ENCODE measurements at places on chromosomes 11 and 22. TPM values are rescaled to one million over a fixed set of nuclear protein-coding genes. Genes with fewer than 3 reads are reported as not detected.

DNA sequence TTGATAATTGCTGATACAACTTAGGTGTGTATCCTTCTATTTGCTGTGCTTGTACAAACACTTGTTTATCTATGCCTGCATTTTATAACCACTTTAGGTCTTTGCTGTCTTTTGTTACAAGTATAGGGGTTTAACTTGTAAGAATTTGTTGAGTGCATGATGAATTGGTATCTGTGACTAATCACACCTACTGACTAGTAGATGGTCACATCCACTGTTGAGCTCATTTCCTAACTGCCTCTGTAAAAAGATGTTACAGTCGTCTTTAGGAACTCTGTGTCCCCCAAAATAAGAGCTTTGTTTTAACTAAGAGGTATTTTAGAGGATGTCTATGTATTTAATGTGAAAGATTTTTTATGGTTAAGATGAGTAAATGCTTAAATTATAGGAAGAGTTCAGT is 60.5 kb downstream of the HIPK3 start:
- no peaks in the 10 kb centered on the region for H3K36me3 ChIP-seq
- H3K27me3 ChIP-seq: no peaks in the 10 kb centered on the region
- DNase-seq: peak; percentile 69
- H3K4me3 ChIP-seq: no peak overlapping the region
- H3K4me1 ChIP-seq: peaks cover 7% of the 10 kb centered on the region

DNA sequence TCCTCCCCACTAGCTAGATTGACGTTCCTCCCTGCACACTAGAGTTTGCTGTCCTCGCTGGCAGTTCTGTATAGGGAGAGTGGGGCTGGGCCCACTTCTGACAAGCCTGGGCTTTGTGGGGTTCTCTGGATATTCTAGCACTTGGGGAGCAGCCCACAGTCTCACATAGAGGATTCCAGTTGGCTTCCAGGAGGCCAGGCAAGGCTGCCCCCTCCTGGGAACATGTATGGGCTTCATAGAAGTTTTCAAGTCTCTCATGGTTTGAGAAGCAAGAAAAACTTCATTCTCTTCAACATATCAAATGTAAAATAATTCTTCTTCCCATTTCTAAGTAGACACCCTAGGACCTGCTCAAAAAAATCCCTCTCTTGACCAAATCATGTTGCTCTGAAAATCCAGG is 87.5 kb downstream of the NAV2 start:
- no peaks in the 10 kb centered on the region for H3K27me3 ChIP-seq
- H3K4me1 ChIP-seq: no peaks in the 10 kb centered on the region
- no peak overlapping the region for H3K27ac ChIP-seq
- peaks cover 2% of the 10 kb centered on the region for H3K36me3 ChIP-seq
- no peak overlapping the region for H3K4me3 ChIP-seq

- DNase-seq: no peak
- H3K36me3 ChIP-seq: no peaks in the 10 kb centered on the region
- peaks cover 4% of the 10 kb centered on the region for H3K4me1 ChIP-seq
Measured at GRCh38 chr11:79269611-79270307, 171.1 kb downstream of the TENM4 start.

GRCh38 chr11:65071907-65072630 is 11.8 kb downstream of the CDCA5 start:
- no peaks in the 10 kb centered on the region for H3K36me3 ChIP-seq
- no peak overlapping the region for H3K27ac ChIP-seq
- H3K27me3 ChIP-seq: no peaks in the 10 kb centered on the region
- H3K4me3 ChIP-seq: no peak overlapping the region

DNA sequence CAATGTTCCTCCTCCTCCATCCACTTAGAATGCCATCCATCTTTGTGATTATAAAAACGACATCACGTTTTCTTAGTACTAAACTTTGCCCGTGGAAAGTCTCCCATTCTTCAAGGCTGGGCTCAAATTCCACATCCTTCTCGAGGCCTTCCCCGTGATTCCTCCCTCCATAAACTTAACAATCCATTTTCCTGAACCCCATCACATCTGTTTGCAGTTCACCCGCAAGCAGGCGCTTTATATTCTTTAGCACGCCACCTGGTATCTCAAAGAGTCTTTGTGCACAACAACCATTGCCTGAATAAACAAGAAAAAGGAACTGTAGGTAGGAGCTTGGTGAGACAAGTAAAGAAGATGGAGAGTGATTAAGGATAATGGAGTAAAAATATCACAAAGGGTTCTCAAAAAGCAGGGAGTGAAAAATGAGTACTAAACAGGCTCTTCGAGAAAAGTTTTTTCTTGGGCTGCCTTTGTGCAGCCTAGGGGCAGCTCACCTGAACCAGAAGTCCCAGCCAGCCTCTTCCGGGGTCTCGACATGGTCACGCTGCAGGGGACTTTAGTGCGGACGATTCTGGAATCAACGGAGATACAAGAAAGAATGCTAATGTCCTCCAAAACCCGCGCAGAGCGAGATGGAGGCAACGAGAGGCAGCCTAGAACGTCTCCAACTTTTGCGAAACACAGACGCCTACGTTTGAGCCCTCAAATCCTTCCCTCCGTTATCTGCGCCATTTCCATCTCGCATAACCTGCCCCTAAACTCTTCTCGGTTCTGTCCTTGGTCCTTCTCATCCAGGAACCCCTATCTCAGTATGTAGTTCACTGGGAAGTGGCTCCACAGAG is 585 bp downstream of the THYN1 start:
- no peak for DNase-seq
- H3K27ac ChIP-seq: peak overlapping the region; percentile 70

- no peaks in the 10 kb centered on the region for H3K27me3 ChIP-seq
- peaks cover 2% of the 10 kb centered on the region for H3K4me1 ChIP-seq
- H3K27ac ChIP-seq: no peak overlapping the region
- no peaks in the 10 kb centered on the region for H3K36me3 ChIP-seq
- DNase-seq: no peak
Measured at GRCh38 chr11:78428266-78428636, 10.6 kb upstream of the GAB2 start.

DNA sequence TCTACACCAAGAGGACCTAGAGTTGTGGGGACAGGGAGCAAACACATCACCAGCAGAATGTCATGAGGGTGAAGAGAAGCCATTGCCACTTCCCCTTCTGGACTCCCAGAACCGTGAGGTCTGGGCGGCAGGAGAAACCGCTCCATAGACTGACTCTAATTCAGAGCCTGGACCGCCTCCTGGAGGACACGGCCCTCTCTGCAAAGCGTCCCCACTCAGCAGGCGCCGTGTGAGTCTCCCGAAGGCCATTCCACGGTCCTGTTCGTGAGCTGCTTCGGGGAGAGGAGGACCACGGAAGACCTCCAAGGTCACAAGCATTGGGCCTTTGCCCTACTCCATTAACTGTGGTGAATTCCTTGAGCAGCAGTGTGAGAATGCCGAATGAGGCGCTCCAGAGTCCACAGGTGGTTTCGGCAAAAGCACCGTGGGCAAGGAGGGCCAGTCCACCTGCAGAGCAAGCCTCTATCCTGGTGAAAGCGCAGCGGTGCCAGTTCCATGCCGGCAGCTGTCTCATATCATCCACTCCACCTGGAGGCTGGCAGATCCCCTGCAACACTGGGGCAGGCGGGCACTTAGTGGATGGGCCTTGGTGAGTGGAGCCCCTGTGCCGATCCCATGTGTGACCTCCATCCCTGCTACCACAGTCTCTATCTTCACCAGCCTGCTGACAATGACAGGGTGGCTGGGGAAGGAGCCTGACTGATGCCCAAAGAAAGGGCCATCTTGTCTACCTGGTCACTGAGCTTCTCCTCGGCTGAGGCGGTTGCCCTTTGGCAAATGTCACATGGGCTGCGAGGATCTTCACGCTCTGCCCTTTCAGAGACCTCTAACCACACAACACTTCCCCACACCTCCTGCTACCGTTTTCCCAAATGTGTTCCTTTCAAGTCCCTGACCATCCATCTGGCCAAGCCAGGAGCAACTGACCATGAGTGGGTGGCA is 7.5 kb downstream of the C11orf21 start:
- no peaks in the 10 kb centered on the region for H3K27me3 ChIP-seq
- no peak for DNase-seq
- H3K4me1 ChIP-seq: no peaks in the 10 kb centered on the region
- H3K36me3 ChIP-seq: no peaks in the 10 kb centered on the region

DNA sequence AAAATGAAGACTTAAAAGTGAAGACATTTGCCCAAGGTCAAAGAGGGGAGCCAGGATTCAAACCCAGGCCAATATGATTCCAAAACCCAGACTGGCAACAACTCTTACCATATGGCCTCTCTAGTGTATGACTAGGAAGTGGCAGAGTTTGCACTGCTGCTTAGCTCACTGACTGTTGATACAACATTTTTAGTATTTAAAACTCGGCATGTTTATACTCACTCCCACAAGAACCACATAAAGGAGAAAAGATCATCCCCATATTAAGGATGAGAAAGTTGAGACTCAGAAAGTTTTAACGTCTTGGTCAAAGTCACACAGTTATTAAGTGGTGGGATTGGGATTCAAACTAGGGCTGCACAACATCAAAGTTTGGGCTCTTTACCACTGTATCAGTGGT is 81.7 kb downstream of the CCDC34 start:
- H3K36me3 ChIP-seq: no peaks in the 10 kb centered on the region
- H3K27ac ChIP-seq: no peak overlapping the region
- peaks cover 11% of the 10 kb centered on the region for H3K4me1 ChIP-seq
- peaks cover 5% of the 10 kb centered on the region for H3K27me3 ChIP-seq
- no peak for DNase-seq

- H3K27ac ChIP-seq: no peak overlapping the region
- H3K4me1 ChIP-seq: no peaks in the 10 kb centered on the region
- DNase-seq: peak; percentile 20
- no peaks in the 10 kb centered on the region for H3K36me3 ChIP-seq
- peaks cover 16% of the 10 kb centered on the region for H3K27me3 ChIP-seq
Measured at GRCh38 chr22:43890901-43891331, 897 bp downstream of the PNPLA5 start.

DNA sequence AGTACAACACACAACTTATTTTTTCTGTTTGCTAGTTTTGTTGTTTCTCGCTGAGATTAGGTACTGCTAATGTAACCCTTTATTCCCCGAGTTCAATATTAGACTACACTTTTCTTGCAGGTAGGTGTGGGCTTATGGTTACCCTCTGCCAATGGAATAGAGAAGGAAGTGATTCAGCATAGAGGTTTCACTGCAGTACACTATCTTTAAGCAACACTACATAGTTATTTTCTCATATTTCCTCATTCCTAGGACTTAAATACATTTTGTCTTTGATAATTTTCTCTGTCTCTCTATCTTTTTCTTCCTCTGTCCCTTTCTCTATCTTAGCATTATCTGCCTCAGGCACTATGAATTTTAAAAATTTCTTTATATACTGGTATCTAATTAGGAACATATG is 791.0 kb downstream of the FAM181B start:
- no peak for DNase-seq
- no peak overlapping the region for H3K27ac ChIP-seq
- no peaks in the 10 kb centered on the region for H3K36me3 ChIP-seq
- H3K4me1 ChIP-seq: no peaks in the 10 kb centered on the region
- no peak overlapping the region for H3K4me3 ChIP-seq

DNA sequence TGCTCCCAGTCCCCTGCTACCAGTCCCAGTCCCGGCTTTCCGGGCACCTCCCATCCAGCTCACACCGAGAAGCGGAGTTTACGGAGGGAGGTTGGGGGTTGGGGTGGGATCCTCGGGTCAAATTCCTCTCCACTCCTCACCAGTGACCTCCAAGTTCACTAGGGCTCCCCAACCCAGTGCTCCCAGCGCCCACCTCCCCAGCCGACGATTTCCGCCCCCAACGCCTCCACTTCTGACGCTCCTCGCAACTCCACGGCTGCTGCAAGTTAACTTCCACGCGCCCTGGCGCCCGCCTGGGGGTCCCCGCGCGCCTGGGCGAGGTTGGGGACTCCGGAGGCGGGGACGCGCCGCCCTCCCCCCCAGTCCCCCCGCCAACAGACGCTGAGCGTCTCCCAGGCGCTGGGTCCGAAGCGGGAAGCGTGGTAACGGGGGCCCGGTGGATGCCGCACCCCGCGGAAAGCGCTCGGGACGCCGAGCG is 526 bp downstream of the TPST2 start:
- peaks cover 15% of the 10 kb centered on the region for H3K4me1 ChIP-seq
- DNase-seq: peak; percentile 29
- no peaks in the 10 kb centered on the region for H3K36me3 ChIP-seq
- H3K4me3 ChIP-seq: peak overlapping the region; percentile 70

DNA sequence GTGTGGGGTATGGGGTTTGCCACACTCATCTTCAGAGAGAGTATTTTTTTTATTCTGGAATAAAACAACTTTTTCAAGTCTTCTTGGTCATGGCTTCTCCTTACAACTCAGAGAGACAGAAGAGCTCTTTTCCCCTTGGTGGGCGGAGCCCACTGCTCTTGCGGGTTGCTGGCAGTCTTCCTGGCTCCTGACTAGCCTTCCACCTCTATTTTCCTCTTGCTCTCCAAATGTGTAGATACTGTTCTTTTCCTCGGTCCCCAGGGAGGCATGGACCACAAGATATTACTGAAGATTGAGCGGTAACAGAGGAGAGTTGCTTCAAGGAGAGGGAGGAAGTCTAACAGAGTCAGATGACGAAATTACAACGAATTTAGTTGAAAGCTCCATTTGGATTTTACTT is 210.6 kb downstream of the NTM start:
- no peak overlapping the region for H3K27ac ChIP-seq
- no peaks in the 10 kb centered on the region for H3K27me3 ChIP-seq

- H3K4me3 ChIP-seq: no peak overlapping the region
- no peaks in the 10 kb centered on the region for H3K4me1 ChIP-seq
Measured at GRCh38 chr11:32659672-32660071, 76.0 kb downstream of the EIF3M start.

DNA sequence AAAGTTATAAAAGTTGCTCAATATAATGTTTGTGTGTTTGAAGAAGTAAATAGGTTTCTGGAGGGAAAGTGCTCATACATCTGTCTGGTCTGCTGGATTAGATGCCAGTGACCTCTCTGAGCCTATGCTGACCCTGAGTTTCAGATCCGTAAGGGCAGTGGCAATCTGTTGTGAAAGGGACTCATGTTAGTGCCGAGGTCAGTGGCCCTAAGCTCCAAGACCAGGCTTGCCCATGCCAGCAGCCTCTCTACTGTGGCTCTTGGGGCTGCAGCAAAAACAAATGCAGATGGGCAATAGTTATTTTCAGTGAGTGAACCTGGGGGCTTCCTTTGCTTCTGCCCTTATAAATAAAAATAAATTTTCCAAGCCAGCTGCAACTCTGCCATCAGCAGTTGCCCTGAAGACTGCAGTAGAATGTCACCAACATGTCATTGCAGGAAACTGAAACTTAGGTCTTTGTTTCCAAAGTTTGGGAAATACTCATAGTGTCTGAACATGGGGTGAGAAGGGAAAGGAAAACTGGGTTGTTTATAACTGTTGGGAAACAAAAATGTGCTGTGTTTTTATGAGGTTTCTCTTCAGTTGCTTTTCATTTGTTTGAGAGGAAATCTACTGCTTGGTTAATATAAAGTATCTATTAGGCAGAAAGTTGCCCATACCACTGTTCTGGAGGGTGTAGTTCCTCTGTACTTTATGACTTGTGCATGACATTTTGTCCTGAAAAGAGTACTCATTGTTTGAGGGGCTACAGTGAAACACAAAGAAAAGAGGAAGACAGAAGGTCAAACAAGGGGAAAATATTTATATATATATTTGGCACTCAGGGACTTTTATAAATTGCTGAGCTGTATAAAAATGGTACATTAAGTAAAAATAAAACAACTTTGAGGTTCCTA is 9.5 kb upstream of the MS4A4E start:
- H3K27ac ChIP-seq: no peak overlapping the region
- no peak for DNase-seq

- DNase-seq: no peak
- no peaks in the 10 kb centered on the region for H3K27me3 ChIP-seq
- no peaks in the 10 kb centered on the region for H3K36me3 ChIP-seq
- H3K4me3 ChIP-seq: no peak overlapping the region
- H3K27ac ChIP-seq: no peak overlapping the region
- H3K4me1 ChIP-seq: no peaks in the 10 kb centered on the region
Measured at GRCh38 chr11:132396318-132396717, 1025.9 kb downstream of the NTM start.

MMP7 gene
- 0.17 TPM for total RNA-seq

SLC15A3 gene
- 29.9 TPM for total RNA-seq

TREH gene
- not detected for total RNA-seq

SMIM35 gene
- total RNA-seq: not detected

FAM180B gene
- total RNA-seq: not detected

IGSF9B gene
- total RNA-seq: 0.26 TPM

PRG3 gene
- not detected for total RNA-seq
